Activated naive CD8-positive, alpha-beta T cell treated with anti-CD3 and anti-CD28 coated beads, Interleukin-2, amount 50 U/mL, for 16 hours (primary cell): ENCODE measurements at places on chromosomes 3 and 15.

DNA sequence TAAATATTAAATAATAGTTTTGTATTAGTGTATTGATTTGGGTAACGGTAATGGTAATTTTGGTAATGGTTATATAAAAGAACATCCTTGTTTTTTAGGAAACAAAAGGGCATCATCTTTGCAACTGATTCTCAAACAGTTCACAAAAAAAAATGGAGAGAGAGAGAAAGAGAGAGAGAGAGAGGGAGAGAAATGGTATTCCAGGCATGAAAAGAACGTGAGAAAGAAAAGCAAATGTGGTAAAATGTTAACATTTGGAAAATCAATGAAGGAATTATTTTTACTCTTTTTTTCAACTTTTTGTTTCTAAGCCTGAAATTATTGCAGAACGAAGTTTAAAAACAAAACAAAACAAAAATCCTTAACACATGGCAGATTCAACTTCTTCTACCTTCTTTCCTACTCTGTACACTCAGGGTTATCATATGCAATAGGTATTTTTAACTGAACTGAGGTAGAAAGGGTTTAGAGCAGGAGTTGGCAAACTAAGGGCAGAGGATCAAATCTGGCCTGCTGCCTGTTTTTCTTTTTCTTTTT, 2.2 kb upstream of the GLB1 start:
- no peak for DNase-seq

DNA sequence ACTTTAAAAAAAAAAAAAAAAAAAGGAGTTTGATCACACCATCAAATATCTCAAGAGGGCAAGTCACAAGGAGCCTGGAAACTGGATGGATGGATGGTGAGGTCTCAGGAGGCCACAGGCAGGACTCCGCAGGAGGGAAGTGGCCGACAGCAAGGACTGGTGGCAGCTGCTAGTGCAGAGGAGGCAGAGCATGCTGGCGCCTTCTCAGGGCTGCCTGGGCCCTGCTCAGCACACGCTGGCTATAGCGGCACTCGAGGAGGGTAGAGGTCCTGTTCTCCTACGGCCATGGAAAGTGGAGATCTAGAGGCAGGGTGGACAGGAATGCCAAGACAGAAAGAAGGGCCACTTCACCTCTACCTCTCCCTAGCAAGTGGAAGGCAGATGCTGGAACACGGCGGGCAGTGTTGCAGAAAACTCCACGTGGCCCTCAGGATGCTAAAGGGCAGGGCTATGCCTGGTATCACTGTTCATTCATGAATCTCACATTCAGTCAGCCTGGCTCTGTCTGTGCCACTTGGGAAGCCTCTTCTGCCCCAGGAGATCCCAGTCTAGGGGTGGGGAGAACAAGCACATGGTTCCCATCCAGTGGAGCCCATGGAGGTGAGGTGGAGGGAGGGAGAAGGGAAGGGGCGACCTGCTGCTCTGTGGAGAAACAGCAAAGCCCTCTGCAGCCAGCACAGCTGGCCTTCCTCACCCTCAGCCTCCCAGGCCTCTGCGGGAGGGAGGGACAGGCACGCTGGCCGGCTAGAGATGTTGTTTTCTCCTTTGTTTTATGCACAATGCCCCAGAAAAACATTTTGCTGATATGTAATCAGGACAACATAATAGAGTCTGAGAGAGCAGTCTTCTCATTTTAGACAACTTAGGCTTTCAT, 71.0 kb downstream of the OXNAD1 start:
- DNase-seq: no peak

GRCh38 chr15:28944696-28945300, 59.0 kb downstream of the APBA2 start:
- no peak for DNase-seq

GRCh38 chr3:80439490-80439889, 671.7 kb upstream of the ROBO1 start:
- no peak for DNase-seq

GRCh38 chr3:32571192-32571485, 481 bp upstream of the DYNC1LI1 start:
- DNase-seq: no peak

GRCh38 chr3:85303156-85303555, 344.4 kb downstream of the CADM2 start:
- no peak for DNase-seq

DNA sequence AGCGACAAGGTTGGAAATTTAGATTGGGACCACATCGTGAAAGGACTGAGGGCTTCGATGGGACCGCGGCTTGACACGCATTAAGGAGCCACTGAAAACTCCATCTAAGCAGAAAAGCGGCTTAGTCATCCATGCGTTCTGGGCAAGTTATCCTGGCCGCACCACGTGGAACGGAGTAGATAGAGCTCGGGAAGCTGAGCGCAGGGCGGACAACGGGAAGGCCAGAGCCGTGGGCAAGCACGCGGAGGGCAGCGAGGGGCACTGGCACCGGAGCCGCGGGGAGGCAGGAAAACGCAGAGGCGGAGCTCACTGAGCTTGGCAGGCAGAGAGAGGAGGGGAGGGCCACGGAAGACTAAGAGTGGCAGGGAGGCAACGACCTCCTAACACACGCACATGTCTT, 61.3 kb upstream of the VGLL4 start:
- no peak for DNase-seq

GRCh38 chr15:89917442-89918101, 4.8 kb upstream of the ARPIN start:
- no peak for DNase-seq

DNA sequence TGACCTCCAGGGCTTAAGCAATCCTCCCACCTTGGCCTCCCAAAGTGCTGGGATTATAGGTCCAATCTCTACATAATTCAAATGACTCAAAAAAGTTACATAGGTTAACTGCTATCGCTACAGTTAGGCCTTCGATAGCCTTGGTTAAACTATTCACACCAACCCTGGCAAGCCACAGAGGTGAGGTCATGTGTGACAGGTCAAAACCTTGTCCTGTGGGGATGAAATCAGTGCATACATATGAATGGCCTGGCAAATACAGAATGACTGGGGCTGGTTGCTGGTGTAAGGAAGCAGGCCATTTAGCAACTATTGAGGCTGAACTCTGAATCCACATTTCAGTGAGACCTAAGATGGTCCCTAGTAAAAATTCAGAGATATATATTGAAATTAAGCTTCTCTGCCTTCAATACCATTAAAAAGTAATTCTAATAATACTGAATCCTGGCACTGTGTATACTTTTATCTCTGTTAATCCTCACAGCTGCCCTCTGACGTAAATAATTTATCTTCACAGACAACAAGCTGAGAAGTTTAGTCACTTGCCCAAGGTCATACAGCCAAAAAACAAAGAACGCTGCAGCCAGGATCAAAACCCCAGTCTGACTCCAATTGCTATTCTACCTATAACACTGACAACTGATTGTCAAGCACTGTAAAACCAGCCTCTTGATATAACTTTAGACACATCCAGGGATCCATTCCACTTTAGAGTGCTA, 35.3 kb downstream of the MKRN2 start:
- no peak for DNase-seq

DNA sequence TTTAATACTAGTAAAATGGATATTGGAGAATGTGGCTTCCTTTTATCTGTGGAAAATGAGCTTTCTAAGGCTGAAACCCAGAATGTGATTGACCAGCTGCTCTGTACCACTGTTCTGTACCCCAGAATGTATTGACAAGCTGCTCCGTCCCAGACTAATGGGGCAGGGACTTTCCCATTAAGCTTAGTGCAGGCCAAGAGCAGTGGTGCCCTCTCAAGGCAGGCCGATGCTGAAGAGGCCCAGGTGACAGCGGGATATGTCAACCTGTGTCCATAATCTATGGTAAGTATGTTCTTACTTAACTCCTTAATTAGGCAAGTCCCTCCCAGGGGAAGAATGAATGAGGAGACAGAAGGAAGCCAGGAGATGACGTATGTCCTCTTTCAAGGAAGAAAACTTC, 31.1 kb downstream of the SGO1 start:
- no peak for DNase-seq

- no peak for DNase-seq
Measured at GRCh38 chr3:4290272-4290893, 12.8 kb upstream of the SETMAR start.

GRCh38 chr3:68033867-68034266, 379.5 kb upstream of the SUCLG2 start:
- DNase-seq: no peak

DNA sequence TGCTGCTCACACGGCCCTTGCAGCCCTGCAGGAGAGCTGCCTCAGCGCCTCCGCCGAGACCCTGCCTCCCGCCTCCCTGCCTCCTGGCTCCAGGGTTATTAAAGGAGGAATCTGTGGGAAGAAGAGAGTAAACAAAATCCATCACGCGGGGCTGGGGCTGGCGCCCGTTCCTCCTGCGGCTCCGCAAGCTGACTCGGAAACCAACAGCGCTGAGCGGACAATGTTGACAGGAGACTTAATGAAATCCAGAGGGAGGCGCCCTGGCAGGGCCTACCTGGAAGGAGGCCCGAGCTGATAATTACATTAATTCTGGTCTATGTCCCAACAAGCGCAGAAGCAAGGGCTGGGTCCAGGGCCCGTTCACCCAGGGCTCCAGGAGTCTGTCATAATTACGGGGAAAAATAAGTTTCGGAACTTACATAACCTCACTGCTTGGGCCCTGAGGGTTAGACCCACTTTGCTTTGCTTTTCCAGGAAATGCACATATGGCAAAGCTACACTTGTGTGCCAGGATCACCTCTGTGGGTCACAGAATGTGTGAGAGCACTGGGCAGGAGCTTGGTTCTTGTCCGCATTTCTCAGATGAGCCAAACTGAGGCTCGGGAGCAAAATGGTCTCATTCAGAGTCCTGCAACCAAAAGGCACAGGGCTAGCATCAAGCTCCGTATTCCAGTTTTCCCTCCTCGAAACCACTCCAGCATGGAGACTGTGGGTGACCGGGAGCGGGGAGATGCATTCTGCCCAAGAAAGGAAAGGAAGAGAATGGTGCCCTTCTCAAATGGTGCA, 43.8 kb upstream of the SLC6A6 start:
- DNase-seq: no peak

DNA sequence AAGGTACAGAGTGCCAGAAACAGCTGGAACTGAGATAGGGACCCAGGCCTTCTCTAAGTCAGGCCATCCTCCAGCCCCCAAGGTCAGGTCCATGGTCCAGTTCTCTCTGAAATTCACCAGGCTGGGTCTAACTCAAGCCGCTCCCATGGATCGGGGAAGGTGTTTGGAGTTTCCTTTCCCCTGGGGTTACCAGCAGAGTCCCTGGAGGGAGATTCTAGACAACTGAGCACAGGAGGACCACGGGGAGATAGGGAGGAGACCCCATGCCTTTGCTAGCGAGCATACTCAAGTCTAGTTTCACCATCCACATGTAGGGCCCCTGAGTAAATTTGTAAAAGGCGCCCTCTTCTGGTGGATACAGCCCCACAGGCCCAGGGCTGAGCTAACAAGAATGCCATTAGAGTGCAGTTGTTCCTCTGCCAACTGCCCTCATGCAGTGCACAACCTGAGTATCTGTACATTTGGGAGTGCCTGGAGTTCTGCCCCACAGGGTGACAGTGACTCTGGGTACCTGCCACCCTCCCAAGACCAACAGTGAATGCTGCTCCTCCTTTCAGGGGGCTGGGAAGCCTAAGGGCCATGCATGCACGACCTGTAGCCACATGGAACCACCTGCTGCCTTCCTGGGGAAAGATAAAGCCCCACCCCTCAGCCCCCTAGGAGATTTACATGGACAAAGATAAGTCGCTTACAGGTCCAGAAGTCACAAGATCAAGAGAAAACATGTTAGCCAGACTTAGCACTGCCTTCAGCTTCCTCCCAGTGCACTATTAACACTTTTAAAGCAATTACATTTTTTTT, 89.0 kb downstream of the IQSEC1 start:
- peak; percentile 33 for DNase-seq

- no peak for DNase-seq
Measured at GRCh38 chr3:121436641-121437040, 109.1 kb downstream of the POLQ start.

- DNase-seq: no peak
Measured at GRCh38 chr15:98914626-98915025, 93.0 kb downstream of the PGPEP1L start.

DNA sequence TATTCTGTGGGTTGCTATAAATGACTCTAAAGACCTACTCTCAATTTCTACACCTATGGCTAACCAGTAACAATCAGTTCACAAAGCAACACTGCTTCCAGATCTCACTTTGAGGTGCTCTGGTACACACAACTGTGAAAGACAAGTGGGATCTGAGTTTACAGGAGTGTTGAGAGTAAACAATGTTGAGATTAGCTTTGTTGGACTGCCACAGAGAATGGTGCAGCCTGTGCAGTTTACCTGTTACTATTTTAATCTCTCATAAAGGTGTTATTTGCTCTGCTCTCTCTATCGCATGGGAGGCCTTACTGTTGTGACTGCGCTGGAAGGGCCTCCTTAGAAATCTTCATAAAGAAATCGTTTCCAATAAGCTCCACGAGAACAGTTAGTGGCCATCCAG, 112.0 kb downstream of the SOX2 start:
- no peak for DNase-seq

DNA sequence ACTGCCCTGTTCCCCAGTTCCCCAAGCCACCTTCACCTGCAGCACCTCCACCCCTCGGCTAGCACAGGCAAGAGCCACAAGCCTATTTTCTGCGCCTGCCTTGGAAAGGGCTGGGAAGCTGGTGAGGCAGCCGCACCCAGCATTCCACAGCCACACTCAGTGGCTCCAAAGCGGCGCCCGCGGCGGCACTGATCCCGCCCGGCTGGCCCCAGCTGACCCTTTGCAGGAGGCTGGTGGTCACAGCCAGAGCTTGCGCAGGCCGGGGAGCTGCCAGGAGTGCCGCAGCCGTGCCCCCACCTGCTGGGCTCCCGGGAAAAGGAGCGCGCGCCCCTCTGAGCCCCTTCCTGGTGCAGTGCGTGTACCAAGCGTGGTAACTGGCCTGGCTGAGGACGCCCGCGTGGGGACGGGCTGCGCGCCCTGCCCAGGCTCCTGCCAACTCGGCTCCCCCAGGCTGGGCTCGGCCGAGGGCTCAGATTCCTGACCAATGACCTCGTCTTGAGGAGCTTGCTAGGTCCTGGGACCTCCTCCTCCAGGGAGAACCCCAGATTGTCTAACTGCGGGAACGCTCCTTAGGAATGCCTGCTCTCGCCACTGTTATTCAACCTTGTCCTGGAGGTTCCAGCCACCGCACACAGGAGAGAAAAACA, 13.3 kb downstream of the GRAMD2A start:
- DNase-seq: no peak

- DNase-seq: no peak
Measured at GRCh38 chr15:91491101-91491950, 362.2 kb upstream of the SLCO3A1 start.

GRCh38 chr3:65251375-65251774, 563.6 kb upstream of the ADAMTS9 start:
- no peak for DNase-seq

DNA sequence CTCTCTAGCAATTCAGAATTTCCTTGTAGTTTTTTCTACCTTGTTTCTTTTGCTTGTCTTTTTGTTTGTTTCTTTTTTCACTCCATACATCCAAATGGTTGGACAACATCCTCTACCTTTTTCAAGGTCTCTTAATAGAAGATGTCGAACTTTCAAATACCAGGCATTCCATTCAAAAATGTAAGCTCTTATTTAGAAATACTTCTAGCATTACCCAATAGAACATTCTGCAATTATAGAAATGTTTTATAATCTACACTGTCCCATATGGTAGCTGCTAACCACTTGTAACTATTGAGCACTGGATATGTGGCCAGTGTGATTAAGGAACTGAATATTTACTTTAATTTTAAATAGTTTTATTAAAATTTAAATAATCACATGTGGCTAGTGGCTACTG, 196.2 kb upstream of the MRPL3 start:
- no peak for DNase-seq
